ENCODE measurements at places on chromosomes 6 and 20. TPM values are rescaled to one million over a fixed set of nuclear protein-coding genes. Genes with fewer than 3 reads are reported as not detected.

Gene RBL1
- 43.2 TPM for total RNA-seq

Gene NINL
- 3.3 TPM for total RNA-seq

Gene BMP5
- not detected for total RNA-seq

Gene CALHM6
- total RNA-seq: 10.0 TPM

Gene POLR1C
- 52.9 TPM for total RNA-seq

Data from activated CD4-positive, alpha-beta T cell treated with anti-CD3 and anti-CD28 coated beads for 36 hours (primary cell).